Activated gamma-delta T cell (primary cell): ENCODE measurements at places on chromosomes 3 and 15.

DNA sequence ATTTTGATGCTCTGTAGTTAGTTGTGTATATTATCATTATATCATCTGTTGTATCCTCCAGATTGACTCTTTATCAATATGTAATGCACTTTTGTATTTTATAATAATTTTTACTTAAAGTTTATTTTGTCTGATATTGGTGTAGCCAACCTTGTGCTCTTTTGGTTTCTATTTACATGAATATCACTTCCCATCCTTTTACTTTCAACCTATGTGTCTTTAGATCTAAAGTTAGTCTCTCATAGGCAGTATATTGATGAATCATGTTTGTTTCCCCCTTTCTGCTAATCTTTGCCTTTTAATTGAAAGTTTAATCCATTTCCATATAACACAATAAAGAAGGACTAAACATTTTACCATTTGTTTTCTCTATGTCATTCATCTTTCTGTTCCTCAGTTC is 28.1 kb upstream of the CD200R1L start:
- DNase-seq: no peak

- no peak for DNase-seq
Measured at GRCh38 chr3:71130471-71131374, 452.8 kb downstream of the FOXP1 start.

- DNase-seq: no peak
Measured at GRCh38 chr3:52983828-52984227, 62.0 kb downstream of the SFMBT1 start.

DNA sequence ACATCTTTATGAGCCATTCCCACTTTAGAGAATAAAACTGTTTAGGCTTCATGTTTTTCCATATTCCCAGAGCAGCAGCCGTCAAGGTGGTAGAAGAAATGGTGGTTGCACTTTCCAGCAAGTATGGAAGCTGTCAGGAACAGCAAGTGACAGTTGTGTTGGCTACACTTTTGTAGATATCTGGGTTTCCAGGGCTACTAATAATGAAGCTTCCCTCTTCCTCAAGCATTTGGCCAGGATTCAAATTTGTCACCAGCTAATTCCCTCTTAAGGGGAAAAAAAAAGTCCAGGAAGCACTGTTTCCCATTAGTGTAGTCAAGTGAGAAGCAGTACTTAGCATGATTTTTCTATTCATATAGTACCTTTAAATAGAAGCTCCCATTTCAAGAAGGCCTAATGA is 252.8 kb downstream of the IGSF11 start:
- no peak for DNase-seq

DNA sequence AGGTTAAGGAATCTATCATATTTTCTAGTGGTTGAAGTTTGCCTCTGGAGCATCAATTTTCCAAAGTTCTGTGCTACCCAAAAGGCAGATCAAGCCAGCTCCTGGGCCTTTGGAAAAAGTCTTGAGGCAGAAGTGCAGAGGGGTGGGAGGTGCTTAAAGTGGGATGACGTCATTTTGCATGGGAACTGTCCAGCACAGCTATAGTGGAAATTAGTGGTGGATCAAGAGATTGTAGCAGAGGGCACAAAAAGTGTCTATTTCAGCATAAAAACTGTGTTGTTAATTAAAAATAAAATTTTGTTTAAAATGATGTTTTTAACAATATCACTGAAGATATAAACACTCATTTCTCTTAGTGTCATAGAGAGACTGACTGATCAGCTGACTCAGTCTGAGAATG is 221.9 kb downstream of the LRRN1 start:
- DNase-seq: no peak
